T-cell (primary cell): ENCODE measurements at places on chromosomes 12 and 14.

GRCh38 chr14:26414103-26414502 lies 183.7 kb downstream of the NOVA1 start:
- DNase-seq = no peak

DNA sequence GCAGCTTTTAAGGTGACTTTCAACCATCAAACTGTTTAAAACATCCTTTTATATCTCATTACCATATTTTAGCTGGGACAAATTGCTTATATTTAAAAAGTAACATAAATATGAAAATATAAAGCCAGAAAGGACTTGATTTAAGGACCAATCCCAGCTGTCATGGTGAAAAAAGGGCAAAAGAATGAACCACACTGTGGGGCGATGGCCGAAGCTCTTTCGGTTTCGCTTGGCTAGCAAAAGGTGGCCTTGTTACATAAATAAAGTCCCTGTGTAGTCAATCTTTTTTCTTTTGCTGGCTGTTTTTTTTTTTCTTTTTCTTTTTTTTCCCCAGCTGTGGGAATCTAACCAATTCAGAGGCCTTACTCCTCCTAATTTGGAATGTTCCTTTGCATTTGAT lies 50.9 kb downstream of the FBXO33 start:
- DNase-seq = no peak

DNA sequence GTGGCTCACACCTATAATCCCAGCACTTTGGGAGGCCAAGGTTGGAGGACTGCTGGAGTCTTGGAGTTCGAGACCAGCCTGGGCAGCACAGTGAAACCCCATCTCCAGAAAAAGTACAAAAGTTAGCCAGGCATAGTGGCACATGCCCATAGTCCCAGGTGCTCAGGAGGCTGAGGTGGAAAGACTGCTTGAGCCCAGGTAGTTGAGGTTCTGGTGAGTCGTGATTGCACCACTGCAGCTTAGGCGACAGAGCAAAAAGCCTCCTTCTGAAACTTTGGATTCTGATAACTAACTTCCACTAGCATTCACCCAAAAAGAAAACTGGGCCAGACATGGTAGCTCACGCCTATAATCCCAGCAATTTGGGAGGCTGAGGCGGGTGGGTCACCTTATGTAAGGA lies 6.6 kb downstream of the BTBD7 start:
- no peak for DNase-seq

- peak; percentile 39 for DNase-seq
Measured at GRCh38 chr12:104457746-104458693, 1.3 kb downstream of the CHST11 start.

DNA sequence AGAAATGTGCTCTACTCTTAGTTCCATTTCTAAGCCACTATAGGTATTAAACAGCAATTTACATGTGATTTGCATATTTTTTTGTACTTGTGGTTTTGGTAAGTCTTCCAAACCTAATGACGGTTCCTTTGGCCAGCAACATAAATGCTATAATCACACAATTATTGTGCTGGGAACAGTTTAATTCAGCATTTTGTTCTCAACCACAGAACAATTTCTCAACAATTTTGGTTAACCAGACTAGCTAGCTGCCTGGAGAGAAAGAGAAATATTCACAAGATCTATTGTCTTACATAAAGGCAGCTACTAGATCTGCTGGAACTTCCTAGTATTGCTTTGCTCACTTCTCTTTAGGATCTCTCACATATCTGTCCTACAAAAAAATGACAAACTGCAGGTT lies 265.3 kb downstream of the SOX5 start:
- DNase-seq = no peak

DNA sequence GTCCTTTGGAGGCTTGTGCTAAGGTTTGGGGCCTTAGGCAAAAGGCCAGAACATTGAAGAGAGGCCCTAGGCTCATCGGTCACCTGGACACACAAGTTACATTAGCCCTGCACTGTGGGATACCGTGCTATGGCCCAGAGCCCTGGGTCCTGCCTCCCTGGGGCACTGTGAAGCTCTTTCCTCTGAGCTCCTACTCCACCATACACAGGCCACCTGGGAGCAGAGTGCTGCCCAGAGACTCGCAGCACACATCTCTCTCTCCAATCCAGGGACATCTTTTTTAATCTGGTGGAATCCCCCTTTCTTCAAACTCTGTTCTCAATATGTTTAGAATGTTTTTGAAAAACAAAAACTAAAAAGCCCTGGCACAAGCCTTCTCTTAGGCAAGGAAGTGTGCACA lies 314.2 kb upstream of the RGS6 start:
- no peak for DNase-seq

GRCh38 chr12:123096182-123096581 lies 54.7 kb downstream of the PITPNM2 start:
- DNase-seq = no peak

GRCh38 chr12:5480938-5481303 lies 49.0 kb downstream of the NTF3 start:
- DNase-seq = no peak
